ENCODE measurements at places on chromosomes 12 and 14.

DNA sequence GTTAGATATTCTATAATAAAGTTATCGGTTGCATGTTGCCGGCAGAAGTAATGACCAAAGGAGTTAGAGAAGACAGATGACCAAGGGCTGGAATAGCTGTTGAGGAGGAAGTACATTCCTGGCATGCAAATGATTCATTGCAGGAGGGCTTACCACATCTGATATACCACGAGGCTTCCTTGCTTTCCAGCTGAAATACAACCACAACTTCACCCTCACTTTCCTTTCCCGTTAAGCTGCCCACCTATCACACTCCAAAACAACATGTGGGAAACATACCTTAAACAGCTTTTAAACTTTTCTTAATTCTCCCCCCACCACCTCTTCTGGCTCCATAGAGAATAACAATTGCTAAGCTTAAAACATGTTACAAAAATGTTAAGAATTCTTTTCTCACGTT, 594.1 kb downstream of the NRXN3 start:
- DNase-seq: no peak

DNA sequence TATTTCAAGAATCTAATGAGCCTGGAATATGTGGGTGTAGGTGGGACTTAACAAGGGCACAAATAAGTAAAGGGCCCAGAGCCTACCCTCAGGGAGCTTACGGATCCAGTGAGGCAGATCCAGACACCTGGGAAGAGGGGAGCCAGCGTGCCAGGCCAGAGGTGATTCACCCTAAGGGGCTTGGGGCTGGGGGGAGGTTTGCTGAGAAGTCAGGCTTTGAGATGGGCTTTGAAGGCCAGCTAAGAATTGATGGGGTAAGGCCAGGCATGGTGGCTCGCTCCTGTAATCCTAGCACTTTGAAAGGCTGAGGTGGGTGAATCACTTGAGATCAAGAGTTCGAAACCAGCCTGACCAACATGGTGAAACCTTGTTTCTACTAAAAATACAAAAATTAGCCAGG, 695 bp upstream of the MMP19 start:
- no peak for DNase-seq

- DNase-seq: peak; percentile 46
Measured at GRCh38 chr12:59149995-59150642, 229.8 kb upstream of the LRIG3 start.

- no peak for DNase-seq
Measured at GRCh38 chr12:101743724-101744472, 4.6 kb upstream of the SYCP3 start.

All from NCI-H1048 (cell line).